CD4-positive, alpha-beta T cell treated with Interleukin-1 beta for 1 hour (primary cell): ENCODE measurements at places on chromosomes 12 and 14.

DNA sequence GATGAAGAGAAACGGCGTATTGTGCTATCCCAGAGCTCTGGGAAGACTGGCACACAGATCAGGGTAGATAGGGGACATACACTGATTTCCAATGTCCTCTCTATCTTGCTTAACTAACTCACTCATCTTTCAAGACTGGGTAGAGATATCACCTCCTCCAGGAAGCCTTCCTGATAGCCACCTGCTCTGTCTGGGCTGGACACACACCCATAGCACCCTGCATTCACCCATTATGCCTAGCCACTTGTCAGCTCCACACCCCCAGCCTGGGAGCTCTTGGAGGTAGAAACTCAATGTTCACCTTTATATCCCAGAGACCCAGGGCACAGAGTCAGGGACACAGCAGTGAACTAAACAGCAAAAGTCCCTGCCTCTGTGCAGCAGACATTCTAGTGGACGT lies 52.0 kb downstream of the ACTN1 start:
- no peak for DNase-seq

DNA sequence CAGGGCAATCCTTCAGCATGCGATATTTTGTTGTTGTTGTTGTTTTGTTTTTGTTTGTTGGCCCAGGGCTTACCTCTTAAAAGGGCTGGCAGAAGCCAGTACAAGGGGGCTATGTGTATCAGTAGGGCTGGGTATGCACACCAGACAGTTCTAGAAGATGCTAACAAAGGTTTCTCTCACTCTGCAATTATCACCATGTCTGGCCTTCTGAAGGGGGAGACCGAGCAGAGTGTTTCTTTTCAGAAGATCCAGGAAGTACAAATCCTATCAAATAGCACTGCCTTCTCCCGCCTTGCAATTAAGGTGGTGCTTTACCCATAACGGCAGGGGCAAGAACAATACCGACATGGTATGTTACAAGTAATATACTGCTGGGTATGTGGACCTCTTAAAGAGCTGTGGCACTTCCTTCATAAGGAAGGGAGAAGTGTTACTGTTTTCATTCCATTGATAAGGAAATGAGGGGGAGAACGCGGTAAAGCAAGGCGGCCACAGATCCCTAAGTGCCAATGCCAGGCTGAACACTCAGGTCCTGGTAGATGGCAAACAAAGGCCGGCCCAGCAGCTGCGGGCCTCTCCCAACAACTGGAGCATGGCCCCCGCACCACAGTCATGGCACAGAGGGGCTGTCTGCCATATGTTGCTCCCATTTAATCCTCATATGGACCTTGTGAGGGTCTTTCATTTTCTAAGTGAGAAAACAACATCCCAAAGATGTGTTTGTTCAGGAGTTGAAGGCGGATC lies 19.2 kb upstream of the CACNA2D4 start:
- DNase-seq = no peak

DNA sequence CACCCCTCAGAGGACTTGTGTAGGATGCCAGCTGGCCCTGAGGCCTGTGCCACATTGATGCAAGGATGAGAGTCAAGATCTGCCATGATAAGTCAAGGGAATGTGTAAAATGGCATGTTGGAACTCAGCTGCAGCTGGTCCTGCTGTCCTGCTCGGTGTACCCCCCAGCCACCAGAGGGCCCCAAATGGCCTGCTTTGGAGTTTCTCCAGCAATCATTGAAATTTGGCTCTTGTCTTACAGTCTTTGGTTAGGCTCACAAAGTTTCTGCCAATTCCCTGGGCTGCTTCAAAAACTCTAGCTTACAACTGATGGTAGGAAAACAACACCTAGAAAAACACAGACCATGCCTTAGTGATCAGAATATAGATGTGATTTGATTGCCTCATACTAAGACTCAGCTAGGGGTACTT lies 76.8 kb downstream of the HSD17B6 start:
- peak; percentile 20 for DNase-seq

GRCh38 chr14:40204441-40205175 lies 772.4 kb upstream of the FBXO33 start:
- DNase-seq = no peak

GRCh38 chr12:619346-619745 lies 43.9 kb downstream of the NINJ2 start:
- DNase-seq = no peak

GRCh38 chr14:101961011-101961721 lies 3.2 kb upstream of the DYNC1H1 start:
- peak; percentile 82 for DNase-seq

GRCh38 chr12:13444076-13444475 lies 247.6 kb downstream of the EMP1 start:
- no peak for DNase-seq

DNA sequence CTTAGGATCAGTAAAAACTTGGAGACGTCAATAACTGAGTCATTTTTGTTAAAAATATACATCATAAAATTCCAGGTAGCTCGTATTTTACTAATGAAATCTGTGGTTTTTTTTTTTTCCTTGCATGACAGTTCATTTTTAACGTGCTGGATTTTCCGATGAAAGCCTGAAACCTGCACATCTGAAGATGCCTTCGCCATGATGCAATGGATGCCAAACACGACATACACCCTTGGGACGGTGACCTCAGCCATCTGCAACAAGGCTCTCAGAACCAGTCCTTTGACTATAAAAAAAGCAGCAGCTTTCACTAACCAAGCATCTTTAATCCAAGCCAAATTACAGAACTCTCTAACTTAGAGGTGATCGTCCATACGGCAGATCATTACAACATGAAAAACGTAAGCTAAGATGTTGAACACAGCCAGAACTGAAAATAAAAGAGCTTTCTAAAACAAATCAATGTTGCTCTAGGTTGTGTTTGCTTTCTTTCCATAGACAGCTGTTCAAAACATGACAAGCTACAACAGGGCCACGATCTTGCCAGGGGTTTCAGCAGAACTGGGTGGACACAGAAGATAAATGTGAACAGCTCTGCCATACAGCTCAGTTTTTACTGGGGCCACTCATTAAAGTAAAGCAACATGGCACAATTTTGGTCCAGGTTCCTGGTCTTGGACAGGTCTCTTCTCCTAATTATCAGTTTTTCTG lies 7.8 kb downstream of the NIN start:
- no peak for DNase-seq

GRCh38 chr12:128661226-128661569 lies 162.6 kb downstream of the SLC15A4 start:
- no peak for DNase-seq

DNA sequence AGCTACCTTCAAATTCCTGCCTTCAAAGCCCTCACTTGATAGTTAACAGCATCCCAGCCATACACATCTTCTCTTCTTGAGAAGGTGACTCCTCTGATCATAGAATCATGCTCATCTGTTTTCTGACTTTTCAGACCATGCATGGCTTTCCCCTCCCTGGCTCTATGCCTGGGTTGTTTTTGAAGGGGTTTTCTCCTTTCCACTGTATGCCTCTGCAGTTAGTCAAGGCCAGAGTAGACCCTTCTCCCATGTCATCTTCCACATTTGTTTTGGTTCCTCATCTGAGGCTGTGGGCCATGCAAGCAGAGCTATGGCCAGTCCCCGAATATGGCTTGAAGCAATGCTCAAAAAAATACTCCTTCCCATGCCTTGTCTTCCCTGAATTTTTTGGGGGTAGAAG lies 14.3 kb upstream of the MCRS1 start:
- no peak for DNase-seq

GRCh38 chr14:20415782-20416206 lies 2.5 kb upstream of the TEP1 start:
- DNase-seq = peak; percentile 46

DNA sequence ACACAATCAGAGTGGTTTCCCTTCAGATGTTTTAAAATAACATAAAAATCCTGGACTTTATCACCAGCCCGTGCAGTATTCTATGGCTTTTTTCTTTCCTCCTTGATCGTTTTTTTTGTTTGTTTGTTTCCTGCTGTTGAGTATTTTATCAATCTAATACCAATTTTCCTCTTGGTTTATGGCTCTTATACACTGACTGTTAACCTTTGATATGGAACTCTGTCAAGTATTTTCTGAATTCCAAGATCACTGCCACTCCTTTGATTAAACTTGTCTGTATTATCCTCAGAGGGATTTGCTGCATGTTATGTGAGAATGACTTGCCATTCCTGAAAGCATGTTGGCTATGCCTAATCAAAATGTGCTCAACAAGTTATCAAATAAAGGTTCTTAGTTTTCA lies 88.4 kb downstream of the PELI2 start:
- DNase-seq = no peak

GRCh38 chr12:43992856-43993255 lies 157.0 kb downstream of the TMEM117 start:
- no peak for DNase-seq

DNA sequence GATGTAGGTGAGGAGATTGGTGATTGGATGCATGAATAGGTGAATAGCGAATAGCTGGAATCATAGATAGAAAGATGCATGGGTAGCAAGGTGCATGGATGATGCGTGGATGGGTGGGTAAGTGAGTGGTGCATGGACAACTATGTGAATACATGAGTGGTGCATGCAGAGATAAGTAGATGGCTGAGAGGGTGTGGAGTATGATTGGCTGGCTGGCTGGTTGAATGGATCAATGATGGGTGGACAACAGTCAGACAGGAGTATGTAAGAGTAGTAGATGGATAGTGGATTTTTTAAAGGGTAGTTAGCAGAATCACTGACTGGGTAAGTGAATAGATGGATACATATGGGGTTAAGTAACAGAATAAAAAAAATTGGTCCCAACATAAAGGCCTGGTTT lies 33.9 kb downstream of the SERPINA3 start:
- no peak for DNase-seq

- no peak for DNase-seq
Measured at GRCh38 chr14:75986439-75986765, 839 bp downstream of the IFT43 start.

- DNase-seq = no peak
Measured at GRCh38 chr12:49588281-49588680, 17.2 kb downstream of the FAM186B start.

DNA sequence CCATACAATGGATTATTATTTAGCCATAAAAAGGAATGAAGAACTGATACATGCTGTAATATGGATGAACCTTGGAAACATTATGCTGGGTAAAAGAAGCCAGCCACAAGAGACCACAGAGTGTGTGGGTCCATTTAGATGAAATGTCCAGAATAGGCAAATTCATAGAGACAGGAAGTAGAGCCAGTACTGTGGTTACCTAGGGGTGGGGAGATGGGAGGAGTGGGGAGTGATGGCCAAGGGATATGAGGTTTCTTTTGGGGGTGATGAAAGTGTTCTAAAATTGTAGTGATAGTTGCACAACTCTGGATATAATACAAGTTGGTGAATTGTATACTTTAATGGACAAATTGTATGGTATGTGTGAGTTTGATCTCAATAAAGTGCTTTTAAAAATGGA lies 18.6 kb downstream of the JDP2 start:
- no peak for DNase-seq

DNA sequence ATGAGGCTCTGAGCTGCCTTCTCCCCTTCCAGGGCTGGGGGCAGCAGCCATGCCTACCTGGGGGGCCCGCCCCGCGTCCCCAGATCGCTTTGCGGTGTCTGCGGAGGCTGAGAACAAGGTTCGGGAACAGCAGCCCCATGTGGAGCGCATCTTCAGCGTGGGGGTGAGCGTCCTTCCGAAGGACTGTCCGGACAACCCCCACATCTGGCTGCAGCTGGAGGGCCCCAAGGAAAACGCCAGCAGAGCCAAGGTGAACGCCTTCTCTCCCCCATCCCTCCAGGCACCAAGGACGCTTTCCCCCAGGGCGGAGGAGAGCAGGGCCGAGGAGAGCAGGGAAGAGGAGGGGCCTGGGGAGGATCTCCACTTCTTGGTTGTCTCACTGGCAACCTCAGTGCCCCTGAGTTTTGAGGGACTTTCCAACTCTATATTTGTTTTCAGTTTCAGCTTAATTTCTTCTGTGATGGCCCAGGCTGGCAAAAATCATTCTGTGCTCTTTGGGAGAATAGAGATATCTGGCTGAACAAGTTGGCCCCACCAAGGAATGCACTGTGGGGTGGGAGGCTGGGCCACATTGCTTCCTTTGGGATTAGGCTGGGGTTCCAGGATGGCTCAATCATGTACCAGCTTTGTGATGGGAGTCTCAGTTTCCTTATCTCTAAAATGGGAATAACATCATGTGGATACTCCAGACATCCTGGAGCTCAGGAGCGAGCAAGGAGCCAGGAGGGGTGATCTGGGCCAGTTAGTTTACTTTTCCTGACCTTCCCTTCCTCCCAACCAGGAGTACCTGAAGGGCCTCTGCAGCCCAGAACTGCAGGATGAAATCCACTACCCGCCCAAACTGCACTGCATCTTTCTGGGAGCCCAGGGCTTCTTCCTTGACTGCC lies 1.2 kb downstream of the KHNYN start:
- DNase-seq = peak; percentile 78

DNA sequence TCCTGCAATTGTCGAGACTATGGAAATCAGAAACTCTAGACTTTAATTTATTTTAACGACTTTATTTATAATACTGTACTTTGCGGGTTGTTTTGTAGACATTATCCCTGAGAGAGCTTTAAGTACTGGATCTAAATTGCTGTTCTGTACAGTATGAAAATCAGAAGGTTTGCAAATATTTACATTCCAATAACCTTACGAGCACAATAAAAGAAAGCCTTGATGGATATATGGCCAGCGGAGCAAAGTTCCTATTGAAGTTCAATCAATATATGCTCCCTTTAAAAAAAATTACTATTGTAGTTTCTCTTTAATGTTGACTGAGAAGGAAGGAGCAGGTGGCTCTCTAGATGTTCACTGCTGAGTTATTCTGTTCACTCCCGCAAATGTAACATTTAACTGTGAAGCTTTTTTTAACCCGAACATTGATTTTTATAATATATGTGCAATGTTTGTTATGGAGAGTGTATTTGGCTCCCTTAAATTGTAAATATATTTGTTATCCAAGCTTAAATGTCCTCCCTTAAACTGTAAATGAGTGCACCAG lies 235.3 kb downstream of the PLCZ1 start:
- DNase-seq = no peak

DNA sequence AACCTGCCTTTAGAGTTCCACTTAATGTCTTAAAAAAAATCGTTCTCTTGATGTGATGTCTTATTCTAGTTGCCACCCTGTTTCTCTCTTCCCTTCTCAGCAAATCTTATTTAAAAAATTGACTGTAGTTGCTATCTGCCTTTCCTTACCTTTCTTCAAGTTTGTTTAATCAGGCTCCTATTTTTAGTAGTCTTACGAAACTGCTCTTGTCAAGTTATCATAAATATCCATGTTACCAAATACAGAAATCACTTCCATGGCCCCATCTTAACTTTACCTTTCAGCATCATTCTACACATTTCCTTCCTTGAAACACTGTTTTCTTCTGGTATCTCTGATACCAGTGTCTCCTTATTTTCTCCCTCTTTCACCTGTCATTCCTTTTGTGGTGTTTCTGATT lies 227.3 kb downstream of the ERC1 start:
- no peak for DNase-seq

DNA sequence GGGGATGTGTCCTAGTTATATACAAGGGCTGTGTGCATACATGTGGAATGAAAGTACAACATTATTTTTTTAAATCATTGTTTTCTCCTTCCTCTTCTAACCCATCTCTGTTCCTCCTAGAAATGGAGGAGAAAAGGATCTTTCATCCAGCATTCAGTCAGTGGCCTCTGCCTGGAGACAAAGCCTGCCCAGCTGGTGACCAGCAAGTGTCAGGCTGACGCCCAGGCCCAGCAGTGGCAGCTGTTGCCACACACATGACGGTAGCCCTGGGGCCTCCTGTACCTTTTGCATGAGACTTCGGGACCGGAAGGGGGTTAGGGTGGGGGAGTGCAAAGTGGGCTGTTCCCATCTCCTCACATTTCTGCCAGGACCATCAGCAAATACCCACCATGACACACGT lies 46.2 kb downstream of the ERH start:
- DNase-seq = no peak
